ENCODE measurements at places on chromosomes 13 and 19. TPM values are rescaled to one million over a fixed set of nuclear protein-coding genes. Genes with fewer than 3 reads are reported as not detected.

Gene TPTE2
- not detected for polyA plus RNA-seq

Gene PCDH17
- 0.07 TPM for polyA plus RNA-seq

DNA sequence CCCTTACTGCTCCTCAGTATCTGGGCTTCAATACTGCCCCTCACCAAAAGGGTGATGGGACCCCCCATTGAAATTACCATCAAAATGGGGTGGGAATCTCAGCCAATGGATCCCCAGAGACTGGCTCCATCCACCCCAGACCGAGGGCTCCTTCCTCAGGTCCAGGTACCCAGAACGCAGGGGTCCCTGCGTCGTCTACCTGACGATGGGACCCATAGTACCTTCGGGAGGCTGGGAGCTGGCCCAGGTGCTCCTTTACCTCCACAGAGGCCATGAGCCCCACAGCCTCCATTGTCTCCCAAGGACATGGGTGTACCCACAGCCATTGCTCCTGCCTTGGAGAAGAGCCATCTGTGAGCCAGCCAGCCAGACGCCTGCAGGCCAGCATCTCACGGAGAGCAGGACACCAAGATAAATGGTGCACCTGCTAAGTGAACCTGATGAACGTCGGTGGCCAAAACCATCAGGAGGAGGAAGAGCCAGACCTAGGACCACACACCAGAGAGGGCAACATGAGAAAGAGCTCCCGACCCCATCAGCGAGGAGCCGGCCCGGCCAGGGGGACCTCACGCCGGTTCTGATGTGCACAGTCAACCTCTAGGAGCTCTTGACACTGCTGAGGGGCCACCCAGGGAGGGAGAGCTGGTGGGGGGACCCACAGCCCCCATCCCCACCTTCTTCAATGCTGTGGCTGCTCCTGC lies 156.8 kb upstream of the SOX1 start:
- no peak for DNase-seq

- peak; percentile 67 for DNase-seq
Measured at GRCh38 chr13:87147076-87147475, 524.1 kb upstream of the SLITRK5 start.

- no peak for DNase-seq
Measured at GRCh38 chr19:42284591-42285341, 15.7 kb downstream of the CIC start.

GRCh38 chr13:78657699-78658629 lies 991 bp downstream of the OBI1 start:
- peak; percentile 32 for DNase-seq

Gene CEACAM1
- polyA plus RNA-seq = 0.03 TPM

GRCh38 chr19:38429055-38429810 lies 3.2 kb upstream of the RASGRP4 start:
- DNase-seq = no peak

DNA sequence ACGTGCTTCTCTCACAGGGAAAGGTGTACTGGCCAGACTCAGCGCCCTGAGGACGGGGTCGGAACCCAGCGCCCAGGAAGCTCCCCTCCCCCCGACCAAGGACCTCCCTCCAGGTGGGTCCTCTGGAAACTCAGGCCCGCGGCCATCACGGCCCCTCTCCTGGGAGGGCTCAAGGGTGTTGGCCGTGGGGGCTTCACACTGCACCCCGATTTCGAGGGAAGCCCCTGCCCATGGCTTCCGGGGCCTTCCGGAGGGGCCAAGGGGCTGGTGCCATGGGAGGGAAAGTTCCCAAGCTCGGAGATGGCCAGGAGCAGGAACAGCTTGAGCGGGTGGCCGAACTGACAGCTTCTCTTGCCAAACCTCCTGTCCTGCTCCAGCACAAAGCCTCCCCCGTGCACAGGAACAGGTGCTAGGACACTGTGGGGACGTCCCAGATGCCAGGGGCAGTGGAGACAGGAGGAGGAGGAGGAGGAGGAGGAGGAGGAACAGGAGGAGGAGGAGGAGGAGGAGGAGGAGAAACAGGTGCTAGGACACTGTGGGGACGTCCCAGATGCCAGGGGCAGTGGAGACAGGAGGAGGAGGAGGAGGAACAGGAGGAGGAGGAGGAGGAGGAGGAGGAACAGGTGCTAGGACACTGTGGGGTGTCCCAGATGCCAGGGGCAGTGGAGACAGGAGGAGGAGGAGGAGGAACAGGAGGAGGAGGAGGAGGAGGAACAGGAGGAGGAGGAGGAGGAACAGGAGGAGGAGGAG lies 10.0 kb downstream of the SBNO2 start:
- DNase-seq = no peak

Gene TLE2
- 1.8 TPM for polyA plus RNA-seq

GRCh38 chr13:90690458-90691080 lies 656.9 kb upstream of the MIR17HG start:
- peak; percentile 51 for DNase-seq

DNA sequence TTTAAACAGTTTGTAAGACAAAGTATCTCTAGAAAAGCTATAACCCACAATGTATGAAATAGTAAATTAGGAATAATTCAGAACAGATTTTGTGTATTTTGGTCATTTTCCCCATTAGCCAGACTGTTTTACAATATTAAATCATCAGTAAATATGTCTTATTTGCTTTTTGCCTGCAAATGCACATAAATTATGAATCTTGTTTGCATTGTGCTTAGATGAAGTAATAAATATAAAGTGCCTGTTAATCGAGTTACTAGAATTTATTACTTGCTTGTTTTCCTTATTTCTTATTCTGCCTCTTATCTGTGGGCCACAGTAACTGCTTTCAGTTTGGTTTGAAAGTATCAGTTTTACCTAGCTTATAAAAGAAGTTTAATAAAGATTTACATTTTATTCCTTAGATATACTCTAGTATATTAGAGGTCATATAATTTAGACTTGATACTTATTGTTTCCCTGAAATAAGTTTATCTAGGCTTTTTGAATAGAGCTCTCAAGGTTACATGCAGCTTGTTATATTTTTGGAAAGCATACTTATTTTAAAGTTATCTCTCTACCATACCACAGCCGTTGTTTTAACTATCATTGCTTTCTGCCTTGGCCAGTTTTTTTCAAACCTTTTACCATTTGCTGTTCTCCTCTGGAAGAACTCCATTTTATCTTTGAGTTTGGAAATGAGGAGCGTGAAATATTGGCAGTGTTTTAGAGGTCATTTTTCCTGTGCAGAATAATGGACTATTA lies 238.0 kb downstream of the NBEA start:
- DNase-seq = no peak

DNA sequence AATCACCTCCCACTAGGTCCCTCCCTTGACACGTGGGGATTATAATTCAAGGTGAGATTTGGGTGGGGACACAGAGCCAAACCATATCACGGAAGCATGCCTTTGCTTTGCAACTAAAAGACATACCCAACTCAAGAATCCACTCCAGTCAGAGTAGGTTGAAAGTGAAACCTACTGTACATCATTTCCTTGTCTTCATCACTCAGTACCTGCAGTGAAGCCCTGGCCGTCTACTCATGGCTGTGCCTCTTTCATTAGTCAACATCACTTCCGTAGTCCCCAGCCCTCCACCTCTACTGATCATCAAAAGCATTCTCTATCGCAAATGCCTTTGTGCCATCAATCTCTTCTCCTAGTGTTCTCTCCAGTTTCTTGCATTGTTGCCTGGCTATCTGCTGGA lies 343.1 kb upstream of the ARGLU1 start:
- DNase-seq = no peak

Gene TINCR
- 0.06 TPM for polyA plus RNA-seq

DNA sequence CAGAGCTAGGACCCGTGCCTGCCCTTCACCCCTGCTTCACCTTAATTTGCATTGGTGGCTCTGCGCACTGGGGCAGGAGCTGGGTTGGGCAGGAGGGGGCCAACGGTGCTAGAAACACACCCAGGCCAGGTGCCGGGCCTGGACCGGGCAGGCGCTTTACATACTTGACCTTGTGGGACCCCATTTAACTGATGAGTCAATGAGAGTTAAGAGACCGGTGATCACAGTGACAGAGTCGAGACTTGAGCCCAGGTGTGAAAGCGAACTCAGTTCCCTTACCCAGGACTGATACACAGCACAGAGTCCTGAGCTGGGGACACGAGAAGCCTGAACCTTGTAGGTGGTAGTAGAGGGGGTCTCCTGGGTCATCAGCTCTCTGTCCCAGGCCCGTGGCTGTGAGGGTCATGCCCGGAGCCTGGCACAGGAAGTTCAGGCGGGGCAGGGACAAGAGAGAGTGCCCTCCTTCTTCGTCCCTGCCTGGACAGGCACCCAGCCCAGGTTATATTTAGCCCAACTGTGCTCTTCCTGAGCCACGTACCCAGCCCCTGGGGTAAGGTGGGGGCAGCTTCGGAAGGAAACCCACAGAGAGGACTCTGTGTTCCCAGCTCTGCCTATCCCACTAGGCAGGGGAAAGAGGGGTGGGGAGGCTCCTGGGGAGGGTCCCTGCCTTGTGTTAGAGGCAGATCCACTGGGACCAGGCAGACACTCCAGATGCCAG lies 1.9 kb downstream of the PRX start:
- DNase-seq = no peak

Gene DNAJC15
- 33.6 TPM for polyA plus RNA-seq

DNA sequence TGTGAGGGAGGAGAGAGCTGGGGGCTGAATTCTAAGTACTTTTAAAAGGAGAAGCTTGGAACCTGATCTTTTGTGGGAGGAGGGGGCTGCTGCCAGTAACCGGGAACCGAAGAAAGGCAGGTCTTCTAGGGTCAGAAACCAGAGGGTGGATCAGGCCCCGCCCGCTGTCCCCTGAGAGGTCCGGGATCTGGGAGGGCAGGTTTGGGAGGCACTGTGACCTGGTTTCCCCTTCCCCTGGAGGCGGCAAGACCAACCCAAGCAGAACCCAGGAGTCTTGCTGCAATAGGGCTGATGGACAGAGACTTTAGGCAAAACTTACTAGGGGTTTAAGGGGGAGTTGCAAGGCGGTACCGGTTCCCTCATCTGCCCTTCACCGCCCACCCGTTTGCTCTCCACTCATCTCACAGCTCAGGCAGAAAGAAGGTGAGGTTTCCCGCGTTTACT lies 707 bp upstream of the KLK8 start:
- no peak for DNase-seq

Gene DNM2
- 48.6 TPM for polyA plus RNA-seq

Gene FLT3LG
- 4.4 TPM for polyA plus RNA-seq

GRCh38 chr19:55256562-55257460 lies 2.0 kb downstream of the PPP6R1 start:
- DNase-seq = no peak

Gene ZNF575
- 0.27 TPM for polyA plus RNA-seq

DNA sequence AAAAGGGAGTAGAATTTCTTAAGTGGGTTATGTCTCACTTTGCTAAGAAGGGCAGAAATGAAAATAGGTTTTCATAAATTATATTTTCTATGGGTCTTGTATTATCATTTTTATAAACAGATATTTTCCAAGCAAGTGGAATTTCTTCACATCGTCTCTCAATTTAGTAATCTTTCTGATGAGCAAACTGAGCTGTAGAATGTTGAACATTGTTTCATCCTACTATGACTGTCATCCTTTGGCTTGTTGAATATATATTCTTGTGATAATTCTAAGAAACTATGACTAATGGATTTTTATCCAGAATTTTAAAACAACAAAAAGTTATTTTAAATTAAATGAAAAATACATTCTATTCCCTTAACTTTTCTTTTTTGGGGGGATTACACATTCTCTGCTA lies 313.8 kb downstream of the ENOX1 start:
- DNase-seq = no peak

DNA sequence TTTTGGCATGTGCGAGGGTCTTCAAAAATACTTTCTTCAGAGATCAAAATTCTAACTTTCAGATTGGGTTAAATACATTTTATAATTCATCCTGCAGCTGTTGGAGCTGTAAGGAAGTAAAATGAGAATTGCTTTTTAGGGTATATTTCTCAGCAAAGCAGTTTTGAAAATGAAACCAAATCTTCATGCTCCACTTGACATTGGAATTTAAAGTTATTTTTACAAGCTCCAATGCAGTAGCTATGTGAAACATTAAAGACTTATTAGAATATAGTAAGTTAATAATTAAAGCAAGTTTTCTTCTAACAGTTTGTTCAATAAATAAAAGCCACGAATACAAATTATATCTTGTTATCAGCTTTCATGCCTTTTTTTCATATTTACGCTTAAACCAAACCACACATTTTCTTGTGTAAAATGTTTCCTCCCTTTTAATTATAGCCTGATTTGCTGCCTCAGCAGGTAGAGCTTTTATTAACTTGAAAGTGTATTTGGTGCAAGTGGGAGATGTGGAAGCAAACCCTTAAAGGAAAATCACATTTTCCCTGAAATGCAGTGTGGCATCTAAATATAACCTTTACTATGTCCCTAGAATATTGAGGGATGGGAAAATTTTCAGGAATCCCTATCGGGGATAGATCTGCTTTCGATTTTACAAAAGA lies 12.4 kb upstream of the MICU2 start:
- DNase-seq = no peak

DNA sequence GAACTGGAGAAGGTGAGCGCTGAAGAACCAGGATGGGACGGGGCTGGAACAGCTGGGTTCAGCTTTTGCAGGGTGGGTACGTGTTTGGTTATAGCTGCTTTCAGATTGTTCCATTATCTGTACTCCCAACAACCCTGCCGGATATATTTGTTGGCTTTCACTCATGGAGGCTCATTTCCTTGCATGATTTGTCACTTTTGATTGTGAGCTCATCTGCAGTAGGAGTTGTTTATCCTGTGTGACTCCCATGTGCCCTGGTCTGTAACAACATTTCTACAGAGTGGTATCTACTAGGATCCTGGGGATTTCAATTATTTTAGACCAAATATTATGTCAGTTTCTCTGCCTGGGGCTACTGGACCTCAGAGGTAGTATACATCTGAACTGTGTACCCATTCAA lies 5.4 kb downstream of the ARL11 start:
- DNase-seq = no peak

- DNase-seq = peak; percentile 88
Measured at GRCh38 chr13:20616059-20616797, 49.3 kb downstream of the IFT88 start.

GRCh38 chr13:100350601-100351000 lies 238.0 kb downstream of the GGACT start:
- no peak for DNase-seq

GRCh38 chr13:27120011-27120410 lies 51.6 kb downstream of the USP12 start:
- DNase-seq = peak; percentile 18

Gene ZNF548
- 8.8 TPM for polyA plus RNA-seq

Gene KLK12
- polyA plus RNA-seq = not detected

- no peak for DNase-seq
Measured at GRCh38 chr19:14577264-14577663, 5.4 kb upstream of the NDUFB7 start.

Gene FGF22
- not detected for polyA plus RNA-seq

Gene RELB
- 2.3 TPM for polyA plus RNA-seq

GRCh38 chr19:7763696-7764095 lies 653 bp downstream of the CLEC4M start:
- no peak for DNase-seq

Measured in fibroblast of lung (primary cell).